ENCODE measurements at places on chromosomes 5 and 9.

DNA sequence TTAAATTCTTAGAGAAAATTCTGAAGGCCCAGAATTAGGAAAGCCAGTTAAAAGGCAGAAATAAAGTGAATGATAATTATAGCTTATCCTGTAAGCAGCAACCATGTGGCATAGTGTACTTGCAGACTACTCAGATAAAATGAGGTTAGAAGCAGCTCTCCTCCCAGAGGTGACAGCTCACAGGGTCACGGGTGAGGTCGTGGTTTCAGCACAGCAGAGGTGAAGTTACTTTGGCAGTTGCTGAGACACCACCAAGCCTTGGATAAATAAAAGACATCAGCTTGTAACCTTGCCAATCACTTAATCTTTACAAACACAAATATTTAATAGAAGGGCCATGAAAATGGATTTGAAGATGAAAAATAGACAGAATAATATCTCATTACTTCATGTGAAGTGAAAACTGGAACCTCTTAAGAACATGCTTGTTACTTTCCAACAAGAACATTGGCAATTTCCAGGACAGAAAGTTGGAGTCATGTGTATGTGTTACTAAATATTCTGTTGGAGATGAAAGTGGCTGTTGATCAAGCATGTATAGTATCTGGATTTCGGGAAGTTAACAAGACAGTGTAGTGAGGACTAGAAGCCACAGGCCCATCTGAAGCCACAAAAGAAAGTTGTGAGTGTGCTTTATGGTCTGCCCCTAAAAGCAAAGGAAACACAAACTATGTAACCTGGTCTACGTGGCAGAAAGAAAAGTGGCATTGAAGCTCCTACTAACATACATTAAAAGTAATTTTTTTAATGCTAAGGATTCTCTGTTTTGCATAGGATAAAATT, 134.4 kb downstream of the ERCC6L2 start:
- peak; percentile 27 for DNase-seq

GRCh38 chr9:99050292-99050911, 54.5 kb upstream of the TGFBR1 start:
- no peak for DNase-seq

- DNase-seq: no peak
Measured at GRCh38 chr5:124692324-124692723, 54.1 kb downstream of the ZNF608 start.

DNA sequence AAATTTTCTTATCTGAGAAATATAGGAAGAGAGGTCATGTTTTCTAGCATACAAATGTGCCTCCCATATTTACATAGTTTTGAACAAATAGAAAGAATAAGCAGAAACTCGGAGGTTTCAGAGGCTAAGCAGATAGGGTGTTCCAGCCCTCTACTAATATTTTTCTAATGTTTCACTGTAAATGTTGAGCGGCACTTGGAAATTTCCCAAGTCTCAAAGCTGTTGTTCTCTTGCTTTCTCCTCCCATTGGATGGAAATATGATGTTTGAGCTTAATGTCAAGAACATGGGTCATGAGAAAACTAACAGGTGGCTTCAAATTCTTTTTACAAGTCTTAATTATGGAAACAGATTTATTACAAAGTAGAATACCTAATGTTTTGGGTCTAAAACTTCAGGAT, 5.1 kb downstream of the SPINK1 start:
- DNase-seq: peak; percentile 39

DNA sequence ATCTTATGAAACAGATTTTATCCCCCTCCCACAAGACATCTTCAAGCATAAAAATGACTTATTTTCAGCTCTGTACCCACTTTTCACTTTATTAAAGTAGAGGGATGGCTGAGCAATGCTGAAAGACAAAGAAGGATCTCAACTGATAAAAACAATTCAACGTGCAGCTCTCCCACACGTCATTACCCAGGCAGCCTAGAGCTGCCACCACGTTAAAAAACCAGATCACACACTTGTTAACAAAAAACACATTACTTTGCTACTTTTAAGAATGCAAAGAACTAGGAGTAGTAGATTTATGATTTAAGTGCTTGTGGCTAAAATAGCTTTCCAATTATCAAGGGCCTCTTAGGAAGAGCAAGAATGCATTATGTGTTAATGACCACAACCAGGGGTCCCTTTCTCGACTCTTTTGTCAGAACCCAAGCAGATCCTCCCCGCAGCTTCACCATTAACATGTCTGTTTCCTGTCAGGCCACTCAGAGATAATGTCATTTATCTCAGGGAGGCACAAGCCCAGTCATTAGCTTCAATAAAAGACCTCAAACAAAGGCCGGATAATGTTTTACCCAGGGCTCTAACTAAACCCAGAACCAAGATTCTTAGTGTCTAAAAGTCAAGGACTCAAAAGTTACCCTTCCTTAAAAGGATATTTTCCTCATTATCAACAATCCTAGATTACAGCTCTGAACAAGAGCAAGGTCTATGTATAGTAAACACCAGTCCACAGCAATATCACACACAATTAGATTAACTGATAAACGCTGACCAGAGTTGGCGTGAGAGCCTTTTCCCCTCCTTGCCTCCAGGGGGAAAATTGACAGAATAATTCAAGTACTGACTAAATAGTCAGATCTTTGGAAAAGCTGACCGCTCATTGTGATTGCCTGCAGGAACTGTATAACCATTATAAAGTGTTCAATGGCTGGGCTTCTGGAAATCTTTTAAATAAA, 7.5 kb downstream of the ZNF608 start:
- DNase-seq: no peak

- DNase-seq: no peak
Measured at GRCh38 chr5:119876522-119876921, 247.2 kb downstream of the FAM170A start.

DNA sequence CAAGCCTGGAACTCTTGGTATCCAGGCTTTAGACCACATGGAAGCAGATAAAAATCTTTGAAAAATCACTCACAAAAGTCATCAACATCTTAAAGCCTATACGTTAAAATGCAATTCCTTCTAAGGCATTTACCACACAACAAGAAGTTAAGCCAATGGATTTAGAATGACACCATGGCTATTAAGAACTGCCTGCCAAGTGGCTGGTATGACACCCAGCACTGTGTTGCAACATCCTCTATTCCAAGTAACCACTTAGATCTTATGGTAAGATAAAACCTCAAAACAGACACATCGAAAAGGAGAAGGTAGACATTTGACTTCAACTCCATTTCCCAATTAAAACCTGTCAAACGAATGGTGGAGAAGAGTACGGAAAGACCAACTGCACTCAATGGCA, 344.2 kb upstream of the SLC30A5 start:
- no peak for DNase-seq

DNA sequence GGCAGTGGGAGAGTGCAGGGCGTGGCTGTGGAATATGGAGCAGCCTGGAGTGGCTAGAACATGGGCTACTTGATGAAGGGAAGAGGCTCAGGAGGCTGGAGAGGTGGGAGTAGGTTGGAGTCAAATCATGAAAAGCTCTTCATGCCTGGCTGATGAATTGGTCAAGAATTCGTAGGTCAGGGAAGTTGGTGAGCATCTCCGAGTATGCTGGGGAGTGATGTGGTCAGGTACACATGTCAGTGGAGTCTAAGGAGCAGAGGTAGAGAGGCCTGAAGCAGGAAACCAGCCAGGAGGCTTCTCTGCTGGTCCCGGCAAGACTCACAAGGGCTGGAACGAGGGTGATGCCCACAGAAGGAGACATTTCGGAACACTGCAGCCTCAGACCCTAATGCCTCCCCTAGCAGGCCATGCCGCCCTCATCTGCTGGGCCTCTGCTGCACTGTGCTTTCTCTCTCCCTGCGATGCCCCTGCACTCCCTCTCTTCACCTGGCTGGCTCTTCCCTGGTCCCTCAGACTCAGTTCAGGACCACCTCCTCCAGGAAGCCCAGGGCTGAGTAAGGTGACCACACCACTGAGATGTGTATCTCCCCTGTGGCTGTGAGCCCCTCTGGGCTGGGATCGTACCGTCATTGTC, 33.6 kb downstream of the TMOD1 start:
- DNase-seq: no peak

DNA sequence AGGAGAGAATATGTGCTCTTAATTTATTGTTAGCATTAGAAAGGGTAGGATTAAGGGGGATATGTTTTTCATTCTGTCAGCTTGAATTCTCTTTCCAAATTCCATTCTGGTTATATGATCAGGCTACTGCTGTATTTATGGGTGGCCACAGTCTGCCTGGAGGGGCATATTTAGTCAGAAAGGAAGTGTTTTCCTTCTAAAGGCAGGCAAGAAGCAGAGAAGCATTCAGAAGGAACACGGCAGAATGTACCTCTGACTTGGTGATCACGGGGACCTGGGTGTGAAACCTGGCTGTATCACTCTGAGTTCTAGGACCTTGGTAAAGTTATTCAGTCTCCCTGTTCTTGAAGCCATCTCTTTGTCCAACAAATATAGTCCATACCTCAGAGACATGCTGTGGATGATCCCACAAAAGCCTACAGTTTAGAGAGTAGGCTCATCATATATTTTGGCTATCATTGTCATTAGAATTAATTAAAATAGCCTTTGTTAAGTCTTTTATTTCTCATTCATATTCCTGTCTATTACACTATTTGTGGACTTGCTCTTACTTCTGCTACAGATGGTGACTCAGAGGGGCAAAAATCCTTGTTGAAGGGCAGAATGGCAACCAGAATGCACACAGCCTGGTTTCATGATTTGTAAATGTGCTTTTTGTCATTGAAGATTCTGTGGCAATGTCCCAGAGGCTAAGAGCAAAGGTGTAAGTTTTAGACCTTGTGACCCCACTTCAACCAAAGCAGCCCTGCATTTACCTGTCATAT, 2.7 kb downstream of the TNC start:
- no peak for DNase-seq

- no peak for DNase-seq
Measured at GRCh38 chr9:4574657-4575243, 84.5 kb downstream of the SLC1A1 start.

GRCh38 chr5:177366528-177367322, 9.0 kb downstream of the RGS14 start:
- peak; percentile 96 for DNase-seq

DNA sequence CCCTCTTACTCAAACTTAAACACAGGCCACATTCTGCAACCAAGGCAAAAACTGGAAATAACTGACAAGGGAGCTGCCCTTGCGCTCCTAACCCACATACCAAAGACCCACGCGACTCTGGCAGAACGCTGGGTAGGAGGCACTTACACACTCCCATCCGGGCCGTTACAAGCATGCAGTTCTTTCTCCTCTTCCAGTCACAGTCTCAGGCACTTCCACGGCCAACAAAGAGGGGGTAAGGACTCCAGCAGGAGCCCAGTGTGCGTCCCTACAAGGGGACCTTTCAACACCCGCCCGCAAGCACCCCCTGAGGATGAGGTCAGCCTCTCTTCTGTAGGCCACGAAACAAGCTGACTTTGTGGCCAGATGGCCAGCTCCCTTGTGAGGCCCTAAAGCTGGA, 57.4 kb downstream of the SERINC5 start:
- DNase-seq: no peak

DNA sequence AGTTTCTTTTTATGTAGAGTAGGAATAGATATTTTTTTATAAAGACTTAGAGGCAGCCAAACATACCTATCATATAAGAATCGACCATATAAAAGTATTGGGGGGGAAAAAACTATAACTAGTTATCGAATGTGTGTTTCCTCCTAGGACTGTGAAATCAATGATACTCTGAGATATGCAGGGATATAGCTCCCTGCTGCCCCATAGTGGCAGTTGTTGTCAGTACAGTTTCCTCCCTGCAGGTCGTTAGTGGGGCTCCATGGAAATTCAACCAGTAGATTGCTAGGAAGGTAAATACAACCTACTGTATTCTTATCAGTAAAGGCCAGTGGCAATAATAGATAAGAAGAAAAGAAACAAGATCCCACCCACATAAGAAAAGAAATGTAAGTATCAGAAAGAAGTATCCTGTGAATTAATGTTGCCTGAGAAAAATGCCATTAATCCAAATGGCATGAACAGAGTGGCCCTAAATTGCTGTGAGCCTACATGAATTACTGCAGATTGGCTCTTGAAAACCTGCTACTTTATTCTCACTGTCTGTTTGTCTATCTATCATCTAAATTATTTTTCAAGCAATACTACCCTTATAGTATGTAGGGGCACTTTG, 136.9 kb upstream of the FBN2 start:
- DNase-seq: peak; percentile 40

- no peak for DNase-seq
Measured at GRCh38 chr5:57199866-57200265, 26.0 kb downstream of the GPBP1 start.

GRCh38 chr9:108271646-108272348, 584.0 kb downstream of the ACTL7B start:
- peak; percentile 80 for DNase-seq

DNA sequence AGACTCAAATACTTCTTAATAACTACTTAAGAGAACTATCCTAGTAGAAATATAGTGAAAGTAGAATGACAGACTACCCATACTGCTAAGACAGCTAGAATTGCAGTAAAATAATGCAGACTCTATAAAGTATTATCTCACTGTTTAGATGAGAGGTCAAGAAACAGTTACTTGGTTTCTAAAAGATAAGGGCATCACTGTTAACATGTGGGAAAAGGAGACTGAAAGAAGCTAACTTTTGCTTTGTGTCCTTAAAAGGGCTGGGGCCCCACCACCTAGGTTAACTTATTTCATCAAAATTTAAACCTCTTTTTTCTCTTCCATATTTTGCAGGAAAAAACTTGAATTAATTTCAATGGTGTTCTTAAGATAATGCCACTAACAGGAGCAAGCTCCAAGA, 204.3 kb downstream of the CNTLN start:
- DNase-seq: no peak

- peak; percentile 37 for DNase-seq
Measured at GRCh38 chr9:94973451-94973941, 247.0 kb downstream of the AOPEP start.

GRCh38 chr9:69453746-69454145, 128.7 kb downstream of the ENTREP1 start:
- no peak for DNase-seq

GRCh38 chr5:134245692-134246091, 19.8 kb upstream of the PPP2CA start:
- no peak for DNase-seq

GRCh38 chr5:116455061-116455460, 119.6 kb downstream of the SEMA6A start:
- no peak for DNase-seq

GRCh38 chr9:2729721-2730120, 12.4 kb downstream of the KCNV2 start:
- no peak for DNase-seq

GRCh38 chr9:98745470-98745869, 36.7 kb upstream of the GABBR2 start:
- DNase-seq: peak; percentile 76

DNA sequence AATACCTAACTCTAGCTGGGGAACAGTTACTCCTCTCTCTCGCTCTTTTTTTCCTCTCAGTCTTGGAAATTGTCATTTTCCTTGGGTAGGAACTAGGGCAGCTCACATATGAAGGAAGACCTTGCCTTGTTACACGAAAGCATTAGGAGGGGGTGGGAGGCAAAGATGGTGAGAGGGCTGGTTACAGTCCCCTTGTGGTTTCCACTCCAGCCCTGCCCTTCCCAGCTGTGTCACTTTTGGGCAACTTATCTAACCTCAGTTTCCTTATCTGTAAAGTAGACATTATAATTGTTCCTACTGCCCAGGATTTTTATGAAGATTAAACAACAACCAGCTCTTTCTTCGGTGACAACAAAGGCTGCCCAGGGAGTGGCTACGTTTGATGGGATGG, 196.2 kb upstream of the CLINT1 start:
- DNase-seq: no peak

- DNase-seq: no peak
Measured at GRCh38 chr9:134419000-134419683, 92.9 kb downstream of the RXRA start.

- no peak for DNase-seq
Measured at GRCh38 chr9:2800394-2801179, 43.3 kb downstream of the PUM3 start.
